ENCODE measurements at places on chromosomes 16 and 17.

- DNase-seq, result no peak
Measured at GRCh38 chr16:8634991-8635736, 13.7 kb downstream of the METTL22 start.

DNA sequence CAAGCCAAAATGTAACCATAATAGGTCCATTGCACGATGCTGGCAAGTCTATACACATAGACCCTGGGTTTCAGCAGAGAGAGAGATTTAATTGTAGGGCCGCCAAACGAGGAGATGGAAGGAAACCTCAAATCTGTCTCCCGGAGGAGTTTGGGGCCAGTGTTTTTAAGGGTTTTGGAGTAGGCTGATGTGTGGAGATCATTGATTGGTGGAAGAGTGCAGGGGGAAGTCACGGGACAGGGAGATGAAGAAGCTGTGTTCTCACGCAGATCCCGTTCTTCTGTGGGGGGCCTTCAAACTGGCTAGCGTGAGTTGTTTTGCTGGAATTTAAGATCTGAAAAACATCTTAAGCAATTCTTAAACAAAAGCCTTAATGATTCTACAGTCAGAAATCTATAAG, 84.8 kb downstream of the KATNIP start:
- DNase-seq, result no peak

DNA sequence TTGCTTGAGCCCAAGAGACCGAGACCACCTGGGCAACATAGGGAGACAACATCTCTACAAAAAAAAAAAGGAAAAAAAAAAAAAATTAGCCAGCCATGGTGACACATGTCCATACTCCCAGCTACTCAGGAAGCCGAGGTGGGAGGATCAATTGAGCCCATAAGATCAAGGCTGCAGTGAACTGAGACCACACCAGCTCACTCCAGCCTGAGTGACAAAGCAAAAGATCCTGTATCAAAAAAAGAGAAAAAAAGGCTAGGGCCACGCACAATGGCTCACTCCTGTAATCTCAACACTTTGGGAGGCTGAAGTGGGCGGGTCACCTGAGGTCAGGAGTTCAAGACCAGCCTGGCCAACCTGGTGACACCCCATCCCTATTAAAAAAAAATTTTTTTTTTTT, 13.8 kb downstream of the SUMO2 start:
- DNase-seq, result no peak

DNA sequence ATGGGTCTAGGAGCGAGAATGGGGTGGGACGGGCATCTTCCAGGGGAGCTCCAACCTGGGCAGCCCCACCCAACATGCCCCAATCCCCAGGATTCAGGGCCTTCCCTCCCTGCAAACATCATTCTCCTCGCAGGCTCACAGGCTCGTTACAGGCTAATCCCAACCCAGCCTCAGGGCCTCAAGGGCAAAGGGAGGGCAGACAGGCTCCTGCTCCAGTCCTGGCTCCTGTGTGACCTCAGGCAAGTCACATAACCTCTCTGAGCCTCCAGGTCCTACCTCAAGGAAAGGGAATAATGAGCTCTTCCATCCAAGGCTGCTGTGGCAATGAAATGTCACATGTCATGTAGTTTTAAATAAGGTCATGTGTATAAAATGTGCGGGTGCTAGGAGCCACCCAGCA, 186.5 kb upstream of the TNRC6C start:
- DNase-seq, result no peak

DNA sequence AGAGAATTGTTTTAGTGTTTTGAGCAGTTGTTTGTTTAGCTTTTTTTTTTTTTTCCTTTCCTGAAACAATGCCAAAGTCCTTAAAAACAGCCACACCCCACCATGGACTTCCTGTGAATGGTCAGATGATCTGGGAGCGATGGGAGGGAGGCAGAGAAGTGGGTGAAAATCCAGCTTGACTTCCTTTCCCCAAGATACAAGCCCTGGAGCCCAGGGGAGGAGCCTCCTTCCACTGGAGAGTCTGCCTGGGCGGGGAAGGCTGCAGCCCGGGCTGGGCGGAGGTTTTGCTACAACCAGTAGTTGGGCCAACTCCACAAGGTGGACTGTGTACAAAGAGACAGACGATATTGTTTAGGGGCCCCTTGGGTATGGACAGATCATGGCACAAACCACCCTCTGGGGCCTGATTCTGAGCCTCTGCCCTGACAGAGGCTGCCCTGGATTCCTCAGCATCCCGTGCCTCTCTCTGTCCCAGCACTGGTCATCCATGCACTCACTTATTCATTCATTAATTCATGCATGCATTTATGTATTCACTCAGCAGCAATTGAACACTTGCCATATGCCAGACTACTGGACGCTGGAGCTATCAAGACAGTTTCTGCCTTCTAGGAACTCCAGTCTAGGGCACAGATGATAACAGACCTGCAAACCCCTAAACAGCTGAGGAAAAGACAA, 29.8 kb downstream of the WSB1 start:
- peak; percentile 3 for DNase-seq

GRCh38 chr16:86964796-86965241, 352.4 kb downstream of the C16orf95 start:
- DNase-seq, result no peak

- no peak for DNase-seq
Measured at GRCh38 chr17:57402681-57403180, 146.4 kb downstream of the MSI2 start.

DNA sequence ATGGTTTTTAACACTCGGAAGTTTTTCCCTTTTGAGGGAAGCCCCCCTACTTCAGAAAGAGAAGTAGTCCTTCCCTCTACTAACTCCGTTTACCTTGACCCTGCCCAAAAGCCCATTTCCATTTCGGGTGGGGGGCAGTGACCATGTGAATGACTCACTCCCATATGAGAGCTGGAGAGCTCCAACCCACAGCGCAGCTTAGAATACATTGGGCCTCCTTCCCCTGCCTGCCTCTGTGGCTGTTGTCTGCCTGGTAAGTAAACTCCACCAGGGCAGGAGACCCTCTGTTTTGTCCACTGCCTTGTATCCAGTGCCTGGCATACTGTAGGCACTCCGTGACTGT, 985 bp downstream of the SGSM2 start:
- DNase-seq, result no peak

- no peak for DNase-seq
Measured at GRCh38 chr17:13931111-13931526, 138.2 kb upstream of the COX10 start.

DNA sequence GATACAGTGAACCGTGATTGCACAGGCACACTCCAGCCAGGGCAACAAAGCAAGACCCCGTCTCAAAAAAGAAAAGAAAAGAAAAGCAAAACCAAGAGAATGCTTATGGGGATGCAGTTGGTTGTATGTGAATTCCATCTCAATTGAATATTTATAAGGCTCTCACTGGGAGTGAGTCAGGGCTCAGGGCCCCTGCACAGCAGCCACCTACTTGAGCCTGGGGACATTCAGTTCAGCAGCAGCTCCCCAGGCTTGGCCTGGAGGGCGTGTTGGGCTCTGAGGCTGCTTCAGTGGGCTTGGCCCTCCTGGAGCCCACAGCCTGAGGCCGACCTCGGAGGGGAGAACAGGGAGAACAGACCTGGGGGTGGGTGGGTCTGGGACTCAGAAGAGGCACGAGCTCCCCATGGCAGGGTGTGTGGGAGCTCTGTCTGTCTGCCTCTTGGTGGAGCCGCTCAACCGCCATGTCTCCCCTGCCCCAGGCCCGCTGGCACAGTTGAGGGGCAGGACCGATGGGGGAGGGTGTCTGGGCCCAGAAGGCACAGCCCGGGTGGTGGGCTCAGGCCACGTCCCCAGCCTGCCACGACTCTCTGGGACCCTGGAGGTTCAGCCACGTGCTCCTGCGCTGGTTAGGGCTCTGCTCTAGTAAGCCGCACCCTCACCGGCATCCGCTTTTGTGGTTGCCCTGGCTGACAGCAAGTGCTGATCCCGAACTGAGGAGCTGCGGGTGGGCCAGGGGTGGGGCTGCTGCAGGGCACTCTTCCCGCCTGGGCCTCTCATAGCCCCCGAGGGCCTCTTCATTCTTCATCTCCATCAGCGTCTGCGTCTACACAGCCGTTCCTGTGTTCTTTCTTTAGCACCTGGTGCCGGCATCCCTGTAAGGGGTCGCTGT, 24.8 kb downstream of the ZFPM1 start:
- DNase-seq, result no peak

DNA sequence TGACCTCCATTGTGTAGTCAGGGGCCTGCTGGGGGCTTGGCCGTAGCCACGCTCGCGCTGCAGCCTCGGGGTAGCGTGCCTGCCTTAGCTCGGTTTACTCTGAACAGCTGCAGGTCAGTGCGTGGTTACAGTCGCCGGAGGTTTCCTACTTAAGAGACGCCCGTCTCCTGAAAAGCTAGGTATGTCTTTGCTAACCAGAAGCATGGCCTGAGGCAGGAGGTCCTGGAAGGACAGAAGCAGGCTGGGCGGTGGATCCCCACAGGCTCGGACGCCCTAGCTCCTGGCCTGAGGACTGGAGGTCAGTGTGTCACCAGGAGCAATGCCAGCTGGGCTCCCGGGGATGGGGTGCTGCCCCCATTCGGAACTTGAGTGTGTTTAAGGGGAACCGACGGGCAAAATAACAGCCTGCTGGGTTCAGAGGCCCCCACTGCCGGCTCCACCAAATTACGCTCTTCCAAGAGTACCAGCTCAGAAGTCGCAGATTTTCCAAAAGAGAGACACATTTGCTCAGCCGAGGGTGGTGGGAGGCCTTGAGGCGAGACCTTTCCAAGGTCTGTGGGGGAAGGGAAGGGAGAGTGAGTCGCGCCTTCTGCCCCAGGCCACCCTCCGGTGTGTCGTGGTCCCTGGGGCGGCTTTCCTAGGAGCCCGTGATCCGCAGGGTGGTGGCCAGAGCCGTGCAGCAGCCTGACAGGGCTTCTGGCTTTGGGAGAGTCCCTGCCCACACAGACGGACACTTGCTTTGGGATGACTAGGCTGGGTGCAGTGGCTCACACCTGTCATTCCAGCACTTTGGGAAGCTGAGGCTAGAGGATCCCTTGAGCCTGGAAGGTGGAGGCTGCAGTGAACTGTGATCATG, 3.9 kb upstream of the GNG13 start:
- no peak for DNase-seq

DNA sequence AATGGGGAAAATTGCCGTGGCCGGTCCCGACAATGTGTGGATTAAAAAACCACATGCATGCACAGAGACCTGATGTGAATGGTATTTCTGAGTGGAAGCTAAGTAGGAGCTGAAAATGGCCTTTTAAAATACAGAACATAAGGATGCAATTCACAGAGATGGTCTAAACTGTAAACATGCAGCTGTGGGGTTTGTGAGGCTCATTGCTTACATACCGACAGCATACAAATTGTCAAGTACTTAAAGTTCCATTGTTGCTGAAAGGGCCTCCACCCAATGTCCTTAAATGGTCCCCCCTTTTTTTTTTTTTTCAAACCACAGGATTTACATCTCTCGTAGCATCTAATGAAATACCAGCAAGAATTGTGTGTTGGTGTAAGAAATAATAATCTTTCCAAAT, 523.2 kb downstream of the MAF start:
- no peak for DNase-seq

GRCh38 chr17:65027305-65027704, 29.2 kb downstream of the GNA13 start:
- no peak for DNase-seq

DNA sequence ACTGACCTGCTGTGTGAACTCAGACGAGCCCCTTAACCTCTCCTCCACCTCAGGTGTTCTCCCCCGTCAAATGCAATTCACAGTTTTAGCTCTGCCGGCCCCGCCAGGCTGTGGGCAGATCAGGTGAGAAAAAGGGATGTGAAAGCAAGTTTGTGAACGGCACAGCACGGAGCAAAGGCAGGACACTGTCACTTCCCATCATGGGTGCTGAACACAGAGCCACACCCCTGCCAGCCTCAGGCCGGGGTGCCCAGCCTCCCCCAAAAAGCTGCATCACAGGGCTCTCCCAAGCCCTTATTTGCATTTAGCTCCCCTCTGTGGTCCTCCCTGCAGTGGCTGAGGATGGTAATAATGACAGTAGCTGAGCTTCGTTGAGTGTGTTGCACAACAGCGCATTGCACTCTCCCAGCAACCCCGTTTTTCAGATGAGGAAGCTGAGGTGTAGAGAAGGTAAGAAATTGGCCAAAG, 88.8 kb upstream of the TNRC6C start:
- DNase-seq, result no peak

DNA sequence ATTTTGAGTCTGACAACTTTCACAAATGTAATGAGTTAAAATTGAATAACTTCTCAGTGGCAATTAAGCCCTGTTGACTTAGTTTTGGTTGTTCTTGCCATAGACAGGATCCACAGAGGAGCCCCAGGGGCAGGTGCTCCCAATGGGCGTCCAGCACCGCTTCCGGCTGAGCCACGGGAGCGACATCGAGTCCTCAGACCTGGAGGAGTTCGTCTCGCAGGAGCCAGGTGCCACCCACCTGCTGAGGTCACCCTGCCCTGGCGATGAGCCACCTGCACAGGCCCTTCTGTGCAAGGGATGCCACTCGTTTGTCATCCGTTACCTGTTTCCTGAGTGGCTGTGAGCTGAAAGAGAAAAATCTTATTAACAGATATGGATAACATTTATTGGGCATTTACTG, 10.7 kb downstream of the CCDC40 start:
- no peak for DNase-seq

DNA sequence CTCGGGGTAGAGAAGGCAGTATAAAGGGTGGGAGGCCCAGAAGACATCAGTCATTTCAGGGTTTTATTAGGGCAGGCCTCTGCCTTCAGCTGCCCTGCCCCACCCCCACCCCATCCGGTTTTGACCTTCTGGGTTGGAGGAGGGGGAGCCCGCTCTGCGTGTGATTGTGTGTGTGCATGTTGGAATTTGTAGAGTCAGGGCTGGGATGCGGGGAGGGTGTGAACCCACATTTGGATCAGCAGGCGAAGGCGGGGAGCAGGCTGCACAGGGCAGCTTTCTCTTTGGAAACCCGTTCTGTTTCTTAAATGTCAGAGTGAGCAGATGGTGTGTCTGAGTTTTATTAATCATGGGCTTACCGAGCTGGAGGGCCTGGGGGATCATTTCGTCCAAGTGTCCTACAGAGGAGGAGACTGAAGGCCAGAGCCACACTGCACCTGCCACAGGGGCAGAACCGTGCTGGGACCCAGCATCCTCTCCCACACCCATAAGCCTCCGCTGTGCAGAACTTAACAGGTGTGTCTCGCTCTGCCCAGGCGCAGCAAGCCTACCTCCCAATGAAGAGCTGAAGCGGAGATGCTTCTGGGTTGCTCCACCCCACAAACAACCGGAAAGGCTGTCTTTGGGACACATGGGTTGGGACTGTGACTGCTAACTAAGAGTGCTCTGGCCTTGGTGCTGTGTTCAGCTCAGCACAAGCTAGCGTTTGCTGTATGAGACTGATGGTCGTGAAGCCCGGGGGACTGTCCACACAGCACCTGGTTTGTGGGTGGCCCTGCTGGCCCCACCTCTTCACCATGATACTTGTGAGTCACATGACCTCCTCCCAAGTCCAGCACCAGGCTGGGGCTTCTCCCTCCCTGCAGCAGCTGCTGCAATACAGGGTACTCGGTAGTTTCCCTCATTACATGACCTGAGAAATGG, 70.9 kb upstream of the GSE1 start:
- DNase-seq, result no peak

DNA sequence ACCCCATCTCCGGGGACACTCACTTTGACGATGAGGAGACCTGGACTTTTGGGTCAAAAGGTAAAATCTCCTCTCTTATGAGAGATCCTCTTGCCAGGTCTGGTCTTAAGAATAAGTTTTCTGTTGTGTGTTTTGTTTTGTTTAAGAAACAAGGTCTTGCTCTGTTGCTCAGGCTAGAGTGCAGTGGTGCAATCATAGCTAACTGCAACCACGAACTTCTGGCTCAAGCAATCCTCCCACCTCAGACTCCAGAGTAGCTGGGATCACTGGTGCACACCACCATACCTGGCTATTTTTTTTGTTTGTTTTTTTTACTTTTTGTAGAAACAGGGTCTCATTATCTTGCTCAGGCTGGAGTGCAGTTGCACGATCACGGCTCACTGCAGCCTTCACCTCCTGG, 4.1 kb downstream of the MMP25 start:
- DNase-seq, result no peak

GRCh38 chr17:47884905-47885730, 10.9 kb upstream of the SP2 start:
- no peak for DNase-seq

All from NCI-H2227 treated with DMSO at 0.1 percent for 48 hours (cell line).